ENCODE measurements at places on chromosomes 5 and 9.

GRCh38 chr9:90103771-90104170 lies 499.0 kb downstream of the GADD45G start:
- DNase-seq, result no peak

DNA sequence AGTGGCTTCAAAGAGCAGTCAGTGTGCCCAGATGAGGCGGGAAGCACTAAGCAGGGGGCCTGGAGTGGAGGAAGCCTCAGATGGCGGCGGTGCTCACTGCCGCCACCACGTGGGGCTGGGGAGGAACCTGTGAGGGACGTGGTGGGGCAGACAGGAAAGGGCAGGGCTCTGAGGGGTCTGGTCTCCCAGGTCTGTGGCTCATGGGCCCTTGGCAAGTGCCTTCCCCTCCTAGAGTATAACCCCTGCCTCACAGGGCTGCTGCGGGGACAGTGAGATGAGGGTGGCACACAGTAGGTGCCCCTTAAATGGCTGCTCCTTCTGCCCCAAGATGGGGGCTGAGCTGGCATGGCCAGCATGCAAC lies 26.6 kb downstream of the NR5A1 start:
- peak; percentile 37 for DNase-seq

- no peak for DNase-seq
Observed at GRCh38 chr5:173707392-173707791, 90.9 kb upstream of the BOD1 start.

DNA sequence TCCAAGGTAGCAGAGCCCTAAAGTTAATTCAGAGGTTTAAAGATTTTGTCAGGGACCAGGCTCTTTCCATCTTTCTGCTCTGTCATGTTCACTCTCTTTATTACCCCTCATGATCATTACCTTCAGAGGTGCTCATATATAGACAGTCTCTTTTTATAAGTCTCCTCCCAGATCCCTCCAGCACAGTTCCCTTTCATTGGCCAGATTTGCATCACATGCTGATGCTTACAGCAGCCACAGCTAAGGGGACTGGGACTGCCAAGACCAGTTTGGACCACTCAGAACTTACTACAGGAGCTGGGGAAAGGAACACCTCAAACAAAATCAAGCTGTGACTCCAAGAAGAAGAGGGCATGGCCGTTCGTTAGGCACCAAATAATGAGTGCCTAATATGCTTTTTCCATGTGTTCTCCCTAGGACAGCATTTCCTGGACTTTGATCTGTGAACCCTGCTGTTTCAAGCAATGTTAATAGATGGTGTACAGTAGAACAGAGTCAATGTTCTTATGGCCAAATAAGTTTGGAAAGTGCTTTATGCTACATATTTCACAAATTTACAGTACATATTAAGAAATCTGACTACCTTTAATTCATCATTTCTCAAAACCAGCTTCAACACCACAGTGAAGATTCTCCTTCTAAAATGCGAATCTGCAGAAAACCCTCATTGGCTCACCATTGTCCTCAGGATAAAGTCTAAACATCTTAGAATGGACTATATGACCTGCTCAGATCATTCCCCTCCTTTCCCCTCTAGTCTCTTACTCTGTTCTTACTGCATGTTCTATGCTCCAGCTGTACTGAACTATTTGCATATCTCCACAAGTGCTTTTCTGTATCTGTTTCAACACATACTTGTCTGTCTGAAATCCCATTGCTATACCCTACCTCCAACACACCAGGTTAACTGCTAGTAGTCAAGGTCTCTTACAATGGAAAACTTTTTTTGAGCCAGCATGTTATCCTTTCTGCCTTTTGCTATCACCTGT lies 3.4 kb downstream of the C5orf58 start:
- no peak for DNase-seq

DNA sequence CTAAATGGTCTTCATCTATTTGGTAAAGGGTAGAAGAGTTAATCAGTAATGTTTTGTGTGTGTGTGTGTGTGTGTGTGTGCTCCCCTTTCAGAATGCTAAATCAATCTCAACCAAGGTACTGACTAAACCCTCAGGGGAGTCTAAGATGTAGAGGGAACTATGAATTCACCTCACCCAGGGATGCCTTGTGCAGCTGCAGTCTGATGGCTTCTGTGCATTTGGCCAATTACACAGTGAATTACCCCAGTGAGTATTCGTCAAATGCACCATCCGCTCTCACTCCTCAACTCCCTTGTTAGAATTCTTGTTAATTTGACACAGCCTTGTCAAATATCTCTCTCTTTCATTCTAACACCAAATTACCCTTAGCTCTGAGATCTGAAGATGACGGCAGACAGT lies 234.6 kb downstream of the GABRB2 start:
- DNase-seq, result no peak

DNA sequence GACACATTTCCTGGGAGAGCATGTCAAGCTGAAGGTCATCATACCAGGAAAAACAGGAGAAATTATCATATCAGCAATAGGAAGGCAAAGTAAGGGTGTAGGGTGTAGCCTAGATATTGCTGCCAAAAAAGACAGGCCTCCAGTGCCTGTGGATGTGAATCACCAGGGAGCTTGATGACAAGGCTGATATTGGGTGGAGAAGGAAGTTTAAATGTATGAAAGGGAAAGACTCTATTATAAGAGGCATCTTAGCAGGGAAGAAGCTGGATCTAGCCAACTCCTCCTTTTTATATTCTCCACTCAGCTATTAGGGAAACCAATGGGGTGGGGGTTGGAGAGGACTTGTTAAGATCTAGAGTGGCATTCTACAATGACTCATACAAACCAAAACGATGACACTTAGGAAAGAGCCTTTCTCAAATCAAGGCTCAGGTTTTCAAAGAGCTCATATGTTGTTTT lies 13.4 kb upstream of the TXNDC8 start:
- no peak for DNase-seq

GRCh38 chr9:113056191-113057106 lies at the start of gene ZFP37:
Gene ZFP37 (minus strand): TSS chr9:113056724. CDS start chr9:113056688, 36 bp downstream.
- DNase-seq, result peak; percentile 84

- DNase-seq, result no peak
Observed at GRCh38 chr9:121927081-121927480, 166.0 kb downstream of the TTLL11 start.

DNA sequence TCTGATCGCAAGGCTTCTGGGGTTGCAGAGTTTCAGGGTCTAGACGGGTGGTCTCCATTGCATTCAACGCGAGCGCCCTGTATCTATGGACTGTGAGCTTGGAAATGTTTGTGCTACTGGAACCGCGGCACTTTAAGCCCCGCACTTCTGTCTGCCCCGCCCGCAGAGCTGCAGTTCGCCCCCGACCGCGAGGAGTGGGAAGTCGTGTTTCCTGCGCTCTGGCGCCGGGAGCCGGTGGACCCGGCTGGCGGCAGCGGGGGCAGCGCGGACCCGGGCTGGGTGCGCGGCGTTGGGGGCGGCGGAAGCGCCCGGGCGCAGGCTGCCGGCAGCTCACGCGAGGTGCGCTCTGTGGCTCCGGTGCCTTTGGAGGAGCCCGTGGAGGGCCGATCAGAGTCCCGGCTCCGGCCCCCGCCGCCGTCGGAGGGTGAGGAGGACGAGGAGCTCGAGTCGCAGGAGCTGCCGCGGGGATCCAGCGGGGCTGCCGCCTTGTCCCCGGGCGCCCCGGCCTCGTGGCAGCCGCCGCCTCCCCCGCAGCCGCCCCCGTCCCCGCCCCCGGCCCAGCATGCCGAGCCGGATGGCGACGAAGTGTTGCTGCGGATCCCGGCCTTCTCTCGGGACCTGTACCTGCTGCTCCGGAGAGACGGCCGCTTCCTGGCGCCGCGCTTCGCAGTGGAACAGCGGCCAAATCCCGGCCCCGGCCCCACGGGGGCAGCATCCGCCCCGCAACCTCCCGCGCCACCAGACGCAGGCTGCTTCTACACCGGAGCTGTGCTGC lies 1.0 kb downstream of the ADAMTS19 start:
- peak; percentile 33 for DNase-seq

GRCh38 chr5:12883395-12883794 lies 979.1 kb upstream of the CTNND2 start:
- no peak for DNase-seq

DNA sequence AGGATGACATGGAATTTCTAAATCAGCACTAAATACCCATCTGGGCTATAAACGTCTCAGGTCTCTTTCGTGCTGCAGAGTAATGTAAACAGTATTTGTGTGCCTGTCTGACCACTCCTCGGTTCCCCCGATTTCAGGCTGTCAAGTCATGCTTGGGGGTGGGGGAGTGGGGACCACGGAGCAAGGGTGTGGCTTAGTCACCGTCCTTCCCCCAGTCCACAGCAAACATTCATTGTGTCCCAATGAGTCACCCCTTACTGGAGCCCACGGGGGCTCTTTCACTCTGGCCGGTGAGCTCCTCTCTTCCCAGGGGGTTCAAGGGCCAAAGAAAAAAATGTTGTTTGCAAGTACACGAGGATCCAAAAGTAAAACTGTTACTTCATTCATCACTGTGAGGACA lies 72.4 kb upstream of the ICE1 start:
- DNase-seq, result no peak

DNA sequence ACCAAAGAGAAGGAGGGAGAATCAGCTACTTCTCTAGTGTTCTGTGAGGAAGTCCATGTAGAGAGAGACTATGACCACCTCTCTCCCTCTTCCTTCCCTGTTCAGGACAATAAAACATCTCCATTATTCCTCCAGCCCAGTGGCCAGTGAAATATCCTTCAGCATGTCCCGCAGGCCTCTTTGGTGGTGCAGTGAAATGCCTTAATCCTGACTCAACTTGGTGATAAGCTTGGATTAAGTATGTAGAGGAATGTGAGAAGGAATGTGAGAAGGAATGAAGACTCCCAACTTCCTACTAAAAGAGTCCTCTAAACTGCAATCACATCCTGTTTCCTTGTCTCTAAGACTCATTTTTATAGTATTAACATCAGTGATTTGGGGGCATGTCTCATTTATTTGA lies 167.3 kb downstream of the TRPM3 start:
- DNase-seq, result no peak

- DNase-seq, result peak; percentile 66
Observed at GRCh38 chr9:134858051-134858841, 22.4 kb upstream of the FCN2 start.

DNA sequence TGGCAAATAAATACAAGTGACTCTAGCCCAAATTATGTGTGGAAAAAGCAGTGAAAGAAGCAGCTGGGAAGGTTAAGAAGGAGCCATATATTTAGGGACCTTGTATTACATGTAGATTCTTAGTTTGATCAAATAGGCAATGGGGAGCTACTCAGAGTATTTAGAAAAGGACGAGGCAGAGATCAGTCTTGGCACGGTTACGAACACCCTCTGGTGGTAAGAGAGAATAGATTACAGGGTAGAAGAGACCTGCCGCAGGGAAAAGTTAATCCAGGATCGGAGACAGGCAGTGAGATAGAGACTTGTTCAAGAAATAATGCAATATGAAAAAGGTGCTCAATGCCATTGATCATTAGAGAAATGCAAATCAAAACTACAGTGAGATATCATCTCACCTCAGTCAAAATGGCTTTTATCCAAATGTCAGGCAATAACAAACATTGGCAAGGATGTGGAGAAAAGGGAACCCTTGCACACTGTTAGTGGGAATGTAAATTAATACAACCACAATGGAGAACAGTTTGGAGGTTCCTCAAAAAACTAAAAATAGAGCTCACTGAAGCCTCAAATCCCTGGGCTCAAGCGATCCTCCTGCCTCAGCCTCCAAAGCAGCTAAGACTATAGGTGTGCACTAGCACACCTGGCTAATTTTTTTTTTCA lies 12.0 kb downstream of the INIP start:
- DNase-seq, result no peak

DNA sequence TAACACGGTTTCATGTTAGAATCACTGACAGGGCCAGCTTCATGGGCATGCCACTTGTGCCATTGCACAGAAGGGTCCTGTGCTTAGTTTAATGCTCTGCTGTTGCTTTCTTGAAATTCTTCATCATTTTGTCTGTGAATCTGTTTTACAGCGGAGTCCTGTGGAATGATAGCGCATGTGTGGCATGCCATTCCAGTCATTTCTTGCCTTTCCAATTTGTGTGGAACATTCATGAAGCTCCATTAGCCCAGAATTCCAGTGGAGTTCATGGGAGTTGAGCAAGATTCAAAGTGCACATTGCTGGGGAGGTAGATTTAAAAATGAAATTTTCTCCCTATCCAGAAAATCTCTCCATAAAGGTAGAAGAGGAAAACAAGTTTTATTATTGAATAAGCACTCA lies 43.4 kb upstream of the NREP start:
- DNase-seq, result no peak

GRCh38 chr9:86947146-86948073 lies at the start of gene GAS1:
Gene GAS1 (minus strand): TSS chr9:86947506. CDS start chr9:86946779, 727 bp downstream.
- DNase-seq, result peak; percentile 72

GRCh38 chr5:131564229-131564652 lies 70.8 kb downstream of the RAPGEF6 start:
- DNase-seq, result no peak

GRCh38 chr5:94976853-94977252 lies 308.0 kb downstream of the MCTP1 start:
- DNase-seq, result no peak

GRCh38 chr9:119412399-119412798 lies 43.2 kb upstream of the BRINP1 start:
- DNase-seq, result no peak

DNA sequence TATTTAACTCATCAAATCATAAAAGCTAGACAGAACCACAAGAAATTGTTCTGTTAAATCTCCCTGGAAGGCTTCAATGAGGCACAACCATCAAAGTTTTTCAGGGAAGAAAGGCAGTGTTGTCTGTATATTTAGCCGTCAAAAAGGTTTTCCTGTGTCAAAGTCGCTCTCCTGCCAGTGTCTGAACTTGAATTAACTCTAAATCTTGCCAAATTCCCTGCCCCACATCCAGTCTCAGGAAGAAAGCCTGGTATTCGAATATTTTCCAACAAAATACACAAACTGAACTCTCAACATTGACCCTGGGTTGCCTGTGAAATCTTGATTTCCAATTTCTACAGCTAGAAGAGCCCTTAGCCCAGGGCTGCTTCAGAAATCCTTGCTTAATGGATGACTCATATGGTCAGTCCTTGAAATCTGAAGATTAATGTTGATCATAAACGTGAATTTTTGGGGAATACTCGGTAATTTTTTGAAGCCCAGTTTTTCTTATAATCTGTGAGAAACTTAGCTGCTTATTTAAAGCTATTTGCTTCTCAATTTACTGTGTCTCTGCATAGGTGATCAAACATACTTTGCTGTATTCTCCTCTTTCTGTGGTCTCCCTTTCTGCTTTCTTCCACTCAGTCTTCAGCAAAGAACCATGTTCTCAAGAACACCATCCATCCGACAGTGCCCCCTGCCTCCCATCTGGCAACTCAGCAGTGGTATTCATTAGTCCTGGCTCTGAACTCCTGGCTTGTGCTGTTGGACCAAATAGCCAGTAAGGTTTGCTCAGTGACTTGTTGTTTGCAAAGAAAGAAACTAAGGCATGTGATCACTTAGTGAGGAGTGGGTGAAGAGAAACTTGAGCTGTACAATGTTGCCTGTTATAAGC lies 58.9 kb downstream of the NREP start:
- no peak for DNase-seq

DNA sequence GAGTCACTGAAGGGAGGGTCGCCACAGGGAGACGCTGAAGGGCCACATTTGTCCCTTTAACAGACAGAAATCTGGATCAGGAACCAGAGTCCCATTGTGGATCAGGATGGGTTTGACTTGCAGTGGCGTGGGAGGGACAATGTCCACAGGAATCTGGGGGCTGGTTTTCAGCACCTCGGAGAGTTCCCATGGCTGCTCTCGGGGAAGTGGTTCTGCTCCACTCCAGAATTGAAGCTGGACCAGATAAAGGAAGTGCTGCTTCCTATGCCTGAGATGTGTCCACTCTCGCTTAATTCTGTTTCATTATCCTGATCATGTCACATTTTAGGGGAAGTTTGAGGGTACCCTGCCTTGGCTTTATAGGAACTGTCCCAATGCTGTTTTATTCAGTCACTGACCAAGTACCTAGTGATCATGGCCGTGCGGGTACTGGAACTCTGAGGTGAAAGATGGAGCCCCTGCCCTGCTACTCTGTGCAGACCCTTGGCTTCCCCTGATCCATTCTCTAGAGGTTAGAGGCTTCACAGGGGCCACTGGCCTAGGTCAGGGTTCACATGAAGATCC lies 28.7 kb downstream of the ENHO start:
- peak; percentile 65 for DNase-seq

All from stimulated activated CD8-positive, alpha-beta memory T cell treated with anti-CD3 and anti-CD28 coated beads, Interleukin-4, amount 100 ng/mL, for 48 hours (primary cell).